Activated CD8-positive, alpha-beta memory T cell treated with anti-CD3 and anti-CD28 coated beads for 1 hour (primary cell): ENCODE measurements at places on chromosomes 2 and 18.

DNA sequence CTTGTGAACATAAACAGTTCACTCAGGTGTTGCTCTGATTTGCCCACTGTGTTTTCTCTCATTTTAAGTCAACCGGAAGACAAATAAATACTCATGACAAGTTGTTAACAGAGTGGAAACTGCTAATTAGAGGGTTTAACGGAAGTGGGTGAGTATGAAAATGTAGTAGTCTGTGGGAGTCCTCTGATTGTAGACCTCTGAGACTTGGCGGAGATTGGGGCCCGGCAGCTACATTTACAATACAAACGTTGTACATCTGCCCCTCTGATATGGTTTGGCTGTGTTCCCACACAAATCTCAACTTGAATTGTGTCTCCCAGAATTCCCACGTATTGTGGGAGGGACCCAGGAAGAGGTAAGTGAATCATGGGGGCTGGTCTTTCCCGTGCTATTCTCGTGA, 107.3 kb upstream of the FAM98A start:
- DNase-seq, result no peak

GRCh38 chr2:39881494-39881893, 102.4 kb upstream of the THUMPD2 start:
- DNase-seq, result no peak

DNA sequence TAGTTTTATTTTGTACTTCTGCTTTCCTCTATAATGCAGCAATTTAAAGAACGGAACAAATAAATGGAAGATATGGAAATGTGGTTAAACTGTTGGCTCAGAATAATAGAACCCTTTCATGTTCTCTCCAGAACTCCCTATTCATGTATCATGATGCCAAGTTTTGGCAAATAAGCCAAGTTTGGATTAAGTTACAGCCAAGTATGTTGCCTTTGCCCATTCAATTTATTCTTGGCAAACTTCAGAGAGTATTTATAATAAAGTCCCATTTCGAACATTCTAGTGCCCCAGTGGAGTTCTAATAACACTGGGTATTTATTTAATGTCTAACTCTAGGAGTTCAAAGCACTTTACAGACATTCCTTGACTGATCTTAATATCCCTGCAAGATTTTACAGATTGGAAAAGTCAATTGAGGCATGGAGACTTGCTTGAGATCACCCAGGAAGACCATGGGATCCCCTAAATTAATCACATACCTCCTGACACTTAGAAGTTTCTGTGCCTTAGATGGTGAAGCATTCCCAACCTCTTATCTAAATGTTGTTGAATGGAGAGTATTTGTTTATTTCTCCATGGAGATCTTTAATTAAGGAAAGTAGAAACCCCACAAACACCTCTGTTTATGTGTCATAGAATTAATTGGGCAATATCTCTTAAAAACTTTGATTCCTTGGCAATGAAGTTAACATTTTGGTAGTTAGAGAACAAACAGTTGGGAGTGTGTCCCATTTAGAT, 106.7 kb downstream of the ACKR3 start:
- no peak for DNase-seq

DNA sequence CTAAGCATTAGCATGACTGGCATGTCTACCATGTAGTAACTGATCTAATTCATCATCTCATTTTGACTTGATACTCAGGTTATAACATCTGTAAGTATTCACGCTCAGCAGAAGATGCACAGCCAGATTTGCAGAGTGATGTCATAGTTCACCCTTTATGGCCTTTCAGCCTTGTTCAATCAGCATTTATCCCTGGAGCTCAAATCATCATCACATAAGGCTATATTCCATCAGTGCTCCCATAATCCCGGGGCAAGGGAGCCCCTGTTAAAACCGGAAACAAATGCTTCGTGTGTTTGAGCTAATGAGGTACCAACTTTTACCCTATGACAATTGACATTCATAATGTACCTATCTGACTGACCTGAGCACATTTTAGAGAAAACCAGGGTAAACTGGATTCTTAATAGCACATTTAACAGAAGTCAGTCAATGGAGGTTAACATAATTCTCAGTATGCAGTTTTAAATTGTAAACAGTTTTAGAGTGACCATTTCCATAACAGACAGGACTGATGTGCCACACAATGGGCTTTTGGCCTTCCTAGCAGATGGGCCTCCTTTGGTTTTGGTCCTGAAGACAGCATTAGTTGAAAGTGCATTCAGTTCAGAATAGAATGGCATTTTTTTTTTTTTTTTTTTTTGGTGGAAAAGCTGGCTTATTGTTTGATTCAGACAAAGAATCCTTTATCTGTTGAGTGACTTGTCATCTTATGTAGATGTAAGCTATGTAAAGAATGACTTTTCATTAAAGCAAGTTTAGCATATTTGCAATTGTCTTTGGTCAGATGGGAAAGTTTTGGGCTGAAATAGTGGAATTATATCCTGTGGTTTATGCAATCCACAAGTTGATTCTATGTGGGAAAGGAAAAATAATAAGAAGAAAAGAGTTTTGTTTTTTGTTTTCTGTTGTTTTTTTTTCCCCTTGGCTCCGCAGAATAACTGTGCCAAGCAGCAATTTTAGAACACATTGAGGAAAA, 866.0 kb upstream of the ACVR2A start:
- DNase-seq, result no peak

DNA sequence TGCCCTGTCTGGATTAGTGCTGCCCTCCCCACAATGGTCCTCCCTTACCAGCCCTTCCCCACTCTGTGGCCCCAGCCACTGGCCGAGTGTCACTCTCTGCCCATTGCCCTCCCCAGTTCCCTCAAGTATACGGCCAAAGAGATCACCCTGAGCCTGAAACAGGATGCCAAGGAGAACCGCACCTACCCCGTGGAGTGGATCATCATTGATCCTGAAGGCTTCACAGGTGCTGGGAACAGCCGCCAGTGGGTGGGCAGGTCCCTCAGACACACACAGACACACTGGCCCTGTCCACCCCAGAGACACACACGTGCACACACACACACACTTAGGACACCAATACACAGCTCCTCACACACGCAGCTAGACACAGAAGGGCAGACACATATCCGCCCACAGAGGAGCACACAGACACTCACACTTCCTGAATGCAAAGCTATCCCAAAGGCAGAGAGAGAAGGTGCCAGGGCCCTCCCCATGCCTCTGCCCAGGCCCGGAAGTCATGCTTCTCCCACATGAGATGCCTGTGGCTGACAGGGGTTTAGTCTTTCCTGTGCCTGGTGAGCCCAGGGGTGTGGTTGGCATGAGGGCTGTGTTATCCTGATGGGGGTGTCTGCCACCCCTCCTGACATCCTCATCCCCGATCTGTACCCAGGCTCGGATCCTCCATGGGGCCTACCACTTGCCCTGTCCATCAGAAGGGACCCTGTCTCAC, 2.9 kb downstream of the CHRND start:
- DNase-seq, result no peak

GRCh38 chr2:208352644-208353567, 53.7 kb upstream of the PTH2R start:
- no peak for DNase-seq

- no peak for DNase-seq
Measured at GRCh38 chr2:172046866-172047565, 38.3 kb upstream of the DLX1 start.

- DNase-seq, result no peak
Measured at GRCh38 chr2:128786741-128787478, 468.2 kb upstream of the HS6ST1 start.

- DNase-seq, result no peak
Measured at GRCh38 chr2:42925742-42926433, 133.5 kb upstream of the HAAO start.

DNA sequence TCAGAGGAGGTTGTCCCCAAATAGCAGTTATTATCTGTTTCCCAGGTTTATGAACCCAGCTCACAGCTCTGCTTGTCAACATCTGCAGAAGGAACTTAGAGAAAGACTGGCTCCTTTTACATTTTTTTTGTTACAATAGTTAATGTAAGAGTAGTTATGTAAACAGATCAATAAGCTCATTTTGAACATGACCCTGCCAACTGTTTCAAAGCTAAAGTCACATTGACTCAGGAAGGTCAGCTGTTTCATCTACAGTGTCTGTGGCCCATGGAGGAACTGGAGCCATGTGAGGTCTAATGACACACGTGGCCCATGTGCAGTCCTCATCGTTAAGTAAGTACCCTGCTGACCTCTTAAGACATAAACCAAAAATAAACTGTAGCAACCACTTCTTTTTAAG, 97.1 kb downstream of the SH3RF3 start:
- DNase-seq, result no peak

DNA sequence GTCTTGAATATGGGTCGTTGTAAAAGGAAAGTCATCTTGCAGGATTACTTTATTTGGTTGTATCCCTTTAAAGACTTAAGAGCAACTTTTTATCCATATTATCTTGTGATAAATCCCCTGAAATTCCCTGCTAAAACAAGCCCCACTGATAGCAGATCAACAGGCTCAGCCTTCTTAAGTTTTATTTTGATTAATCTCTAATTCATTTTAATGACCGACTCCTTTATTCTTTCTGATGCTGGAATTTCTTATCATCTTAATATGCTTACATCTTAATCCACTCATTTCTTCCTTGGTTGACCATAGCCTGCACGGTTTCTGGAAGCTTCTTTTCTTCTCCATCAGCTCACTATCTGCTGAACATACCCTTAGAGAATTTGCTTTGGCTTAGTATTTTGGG, 188.5 kb upstream of the CCDC68 start:
- no peak for DNase-seq

DNA sequence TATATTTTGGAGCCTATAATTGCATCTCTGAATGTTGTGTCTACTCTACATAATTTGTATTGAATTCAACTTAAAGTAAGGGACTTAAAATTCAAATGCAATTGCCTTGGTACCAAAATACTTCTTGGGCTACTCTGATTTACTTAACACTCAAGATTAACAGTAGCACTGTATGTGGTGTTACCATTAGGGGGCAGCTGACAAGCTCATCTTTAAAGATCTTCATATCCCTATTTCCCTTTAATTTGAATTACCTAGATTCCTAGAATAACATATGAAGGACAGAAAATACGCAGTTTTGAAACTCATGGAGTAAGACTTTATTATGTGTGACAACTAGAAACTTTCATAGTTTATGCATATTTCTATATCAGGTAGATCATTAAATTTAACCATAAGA, 37.4 kb upstream of the FAP start:
- no peak for DNase-seq

GRCh38 chr18:59835605-59836379, 64.0 kb upstream of the PMAIP1 start:
- DNase-seq, result no peak

DNA sequence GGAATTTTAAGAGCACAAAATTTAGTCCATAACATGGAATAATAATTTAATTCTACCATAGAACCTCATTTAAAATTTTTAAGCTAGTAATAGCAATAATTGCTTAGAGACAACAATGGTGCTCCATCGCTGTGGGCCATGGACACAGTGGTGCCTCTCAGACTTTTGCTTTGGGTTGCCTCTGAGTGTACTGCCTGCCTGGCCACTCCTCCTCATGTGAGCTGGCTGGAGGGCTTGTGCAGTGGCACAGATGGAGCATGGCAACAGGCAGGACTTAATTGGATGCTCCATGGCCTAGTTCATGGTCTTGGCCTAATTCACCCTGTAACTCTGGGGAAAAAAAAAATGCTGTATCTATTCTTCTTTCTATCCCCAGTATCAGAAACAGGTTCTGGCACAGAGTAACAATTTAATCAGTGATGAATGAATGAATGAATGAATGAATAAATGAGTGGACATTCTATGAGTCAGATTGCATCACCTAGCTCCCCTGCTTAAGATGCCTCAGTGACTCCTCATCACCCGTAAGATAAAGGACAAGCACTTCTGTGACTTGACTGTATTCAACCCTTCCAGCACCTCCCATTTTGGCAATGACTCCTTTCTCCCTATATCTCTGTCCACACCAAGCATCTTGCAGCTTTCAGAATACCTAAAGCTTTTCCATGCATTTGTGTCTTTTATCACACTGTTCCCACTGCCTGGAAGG, 211.8 kb upstream of the SLC14A2 start:
- no peak for DNase-seq

GRCh38 chr2:136448432-136448831, 316.9 kb upstream of the THSD7B start:
- no peak for DNase-seq

GRCh38 chr2:189113963-189114362, 65.6 kb downstream of the COL5A2 start:
- DNase-seq, result no peak

DNA sequence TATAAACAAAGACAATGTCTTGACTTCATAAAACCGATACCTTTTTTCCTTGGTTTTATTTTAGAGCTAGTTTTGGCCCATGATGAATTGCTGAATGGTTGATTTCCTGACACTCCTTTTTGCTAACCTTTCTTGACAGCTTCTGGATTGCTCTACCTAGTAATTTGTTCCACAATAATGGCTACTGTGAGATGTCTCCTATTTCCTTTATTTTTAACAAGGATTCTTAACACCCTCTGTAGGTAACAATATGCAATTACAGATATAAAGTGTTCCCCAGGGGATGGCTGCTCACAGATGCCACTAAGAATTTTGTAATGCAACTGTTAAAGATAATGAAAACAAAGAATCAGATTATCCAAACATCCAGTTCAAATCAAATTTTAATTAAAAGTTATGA, 100.8 kb upstream of the ATP5MC3 start:
- DNase-seq, result no peak

DNA sequence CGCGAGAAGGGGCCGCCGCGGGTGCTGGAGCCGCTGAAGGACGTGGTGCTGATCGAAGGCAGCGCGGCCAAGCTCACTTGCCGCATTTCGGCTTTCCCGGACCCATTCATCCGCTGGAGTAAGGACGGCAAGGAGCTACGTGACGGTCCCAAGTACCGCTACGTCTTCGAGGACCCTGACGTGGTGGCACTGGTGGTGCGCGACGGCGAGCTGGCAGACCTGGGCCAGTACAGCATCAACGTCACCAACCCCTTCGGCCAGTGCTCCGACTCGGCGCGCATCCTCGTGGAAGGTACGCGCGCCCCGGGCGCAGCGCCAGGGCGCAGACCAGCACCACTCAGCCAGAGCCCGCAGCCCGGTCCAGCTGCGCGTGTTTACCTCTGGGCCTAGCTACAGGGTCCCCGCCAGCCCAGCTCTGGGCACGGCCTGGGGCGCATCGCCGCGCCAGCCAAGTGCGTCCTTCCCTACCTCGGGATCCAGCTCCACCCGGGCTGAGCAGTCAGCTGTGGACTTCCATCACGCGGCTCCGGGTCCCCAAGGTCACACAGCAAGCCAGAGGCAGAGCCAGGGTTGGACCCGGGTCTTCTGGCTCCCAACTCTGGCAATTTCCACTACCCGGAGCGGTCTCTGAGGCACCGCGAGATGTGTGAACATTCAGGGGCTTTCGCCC, 1.7 kb upstream of the GMPPA start:
- no peak for DNase-seq

GRCh38 chr18:44742718-44743311, 62.1 kb downstream of the SETBP1 start:
- no peak for DNase-seq

GRCh38 chr2:105496271-105496670, 97.4 kb upstream of the FHL2 start:
- no peak for DNase-seq

- DNase-seq, result no peak
Measured at GRCh38 chr18:58284699-58285448, 240.8 kb downstream of the NEDD4L start.
